ENCODE measurements at places on chromosomes 2 and 18. TPM values are rescaled to one million over a fixed set of nuclear protein-coding genes. Genes with fewer than 3 reads are reported as not detected.

DNA sequence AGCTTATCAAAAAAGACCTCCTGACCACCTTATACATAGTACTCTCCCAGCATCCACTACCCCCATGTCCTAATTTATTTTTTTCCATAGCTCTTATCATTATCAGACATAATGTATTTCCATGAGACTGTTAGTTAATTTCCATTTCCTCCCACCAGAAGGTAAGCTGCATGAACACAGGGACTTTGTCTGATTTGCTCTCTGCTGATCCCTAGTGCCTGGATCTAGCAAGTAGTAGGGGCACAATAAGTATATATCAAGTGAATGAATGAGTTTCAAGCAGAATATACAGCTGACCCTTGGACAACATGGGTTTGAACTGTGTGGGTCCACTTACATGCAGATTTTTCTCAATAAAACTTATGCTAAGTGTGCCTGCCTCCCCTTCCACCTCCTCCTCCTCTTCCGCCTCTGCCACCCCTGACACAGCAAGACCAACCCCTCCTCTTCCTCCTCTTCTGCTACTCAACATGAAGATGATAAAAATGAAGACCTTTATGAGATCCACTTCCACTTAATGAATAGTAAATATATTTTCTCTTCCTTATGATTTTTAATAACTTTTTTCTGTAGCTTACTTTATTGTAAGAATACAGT lies 53.8 kb downstream of the CTAGE1 start:
- DNase-seq = peak; percentile 42

EVX2 gene
- not detected for total RNA-seq

ALPP gene
- not detected for total RNA-seq

DNA sequence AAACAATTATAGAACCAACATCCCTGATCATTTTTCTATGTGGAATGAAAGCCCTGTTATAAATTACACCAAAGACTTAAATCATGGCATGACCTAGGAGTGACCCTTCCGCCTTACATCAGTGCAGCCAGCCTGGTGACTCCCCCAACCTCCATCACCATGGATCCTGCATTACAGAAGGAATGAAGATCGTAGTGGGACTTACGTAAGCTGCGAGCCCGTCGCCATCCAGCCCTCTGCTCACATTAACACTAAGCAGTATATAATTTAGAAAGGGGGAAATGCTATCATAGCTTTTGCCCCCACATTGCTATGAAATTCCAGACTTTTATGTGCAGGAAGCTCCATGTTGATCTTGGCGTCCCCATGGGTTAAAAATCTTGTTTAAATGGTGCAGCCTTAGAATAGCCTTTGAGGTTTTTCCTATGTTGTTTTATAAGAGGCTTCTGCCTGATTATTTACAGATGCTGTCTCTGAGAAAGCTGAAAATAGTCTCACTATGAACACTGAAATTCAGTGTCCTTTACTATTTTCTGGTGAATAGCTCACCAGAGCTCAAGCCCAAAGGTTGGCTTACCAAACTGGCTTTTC lies 76.3 kb downstream of the COLEC12 start:
- no peak for DNase-seq

DNA sequence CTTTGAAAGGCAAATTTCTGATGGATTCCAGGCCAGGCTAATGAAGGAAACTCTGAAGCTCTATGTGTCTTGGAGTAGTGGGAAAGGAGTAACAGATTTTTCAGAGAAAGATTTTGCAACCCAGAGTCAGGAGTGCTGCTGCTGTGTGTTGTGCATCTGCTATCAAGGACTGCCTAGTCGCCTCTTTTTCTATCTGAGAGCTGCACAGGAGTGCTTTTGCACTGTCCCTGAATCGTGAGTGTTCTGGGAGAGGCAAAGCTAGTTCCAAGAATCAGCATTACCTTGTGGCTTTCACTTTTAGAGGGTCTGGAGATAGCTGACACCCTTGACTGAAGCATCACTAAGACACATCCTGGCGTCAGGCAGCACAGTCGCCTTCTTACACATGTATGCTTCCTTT lies 336.4 kb downstream of the PARD3B start:
- no peak for DNase-seq

TNFRSF11A gene
- total RNA-seq = 1.4 TPM

DNA sequence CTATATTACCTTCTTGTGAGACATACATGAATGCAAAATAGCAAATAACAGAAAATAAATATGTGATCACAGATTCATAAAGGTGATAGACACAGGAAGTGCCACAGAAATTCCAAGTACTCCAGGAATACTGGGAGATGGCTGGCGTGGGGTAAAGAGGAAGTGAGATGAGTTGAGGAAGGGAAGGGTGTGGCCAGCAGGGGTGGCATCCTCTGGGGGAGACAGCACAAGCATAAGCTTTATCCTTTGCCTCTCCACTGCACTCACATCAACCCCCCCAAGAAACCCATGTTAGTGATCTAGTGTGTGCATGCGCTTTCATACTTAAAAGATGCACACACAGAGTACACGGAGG lies 94.8 kb upstream of the B3GNT7 start:
- no peak for DNase-seq

KLF11 gene
- 16.2 TPM for total RNA-seq

DNA sequence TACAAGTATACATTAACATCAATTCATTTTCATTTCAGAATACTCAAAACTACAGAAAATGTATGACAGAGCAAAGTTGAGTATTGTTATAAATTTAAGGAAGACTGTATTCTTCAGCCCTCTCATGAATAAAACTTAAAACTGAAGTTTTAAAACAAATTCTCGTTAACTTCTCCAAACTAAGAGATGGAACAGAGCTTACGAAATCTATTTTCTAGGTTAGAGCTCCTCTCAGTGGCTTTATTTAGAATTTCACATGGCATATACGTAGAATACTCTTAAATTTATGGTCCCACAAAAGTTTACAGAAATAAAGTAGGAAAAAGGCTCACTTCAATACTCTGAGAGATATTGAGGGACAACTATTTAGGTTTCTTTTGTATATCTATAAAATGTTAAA lies 612.1 kb downstream of the KCNJ3 start:
- DNase-seq = peak; percentile 41

DNA sequence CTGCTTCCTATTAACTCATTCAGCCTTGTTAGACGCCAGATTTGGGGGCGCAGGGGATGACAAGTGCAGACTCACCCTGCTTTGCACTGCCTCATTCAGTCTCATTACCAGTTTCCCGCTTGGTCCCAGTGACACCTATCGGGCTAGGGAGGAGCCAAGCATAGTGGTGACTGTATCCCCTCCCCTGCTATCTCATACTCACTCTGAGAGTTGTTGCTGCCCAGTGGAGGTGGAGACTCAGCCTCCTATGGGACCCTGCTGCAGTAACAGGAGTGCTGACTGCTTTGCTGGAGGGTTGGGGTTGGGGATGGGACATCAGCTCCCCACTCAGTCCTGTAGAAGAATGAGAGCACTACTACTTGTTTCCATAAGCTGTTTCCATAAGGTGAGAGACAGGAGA lies 21.3 kb upstream of the PIK3C3 start:
- DNase-seq = no peak

ITGA4 gene
- total RNA-seq = 7.7 TPM

- DNase-seq = peak; percentile 1
These were observed 86.7 kb upstream of the TMEM18 start for GRCh38 chr2:763766-764525.

REG3A gene
- not detected for total RNA-seq

- peak; percentile 41 for DNase-seq
These were observed 815 bp downstream of the GMCL1 start for GRCh38 chr2:69830045-69830905.

EGR4 gene
- total RNA-seq = not detected

G6PC2 gene
- total RNA-seq = not detected

GRCh38 chr2:20624156-20624883 lies 26.6 kb downstream of the HS1BP3 start:
- DNase-seq = no peak

- no peak for DNase-seq
These were observed 126.4 kb downstream of the TXNL1 start for GRCh38 chr18:56511996-56512395.

SUCLG1 gene
- 70.1 TPM for total RNA-seq

GRCh38 chr2:200099256-200099655 lies 143.9 kb downstream of the MAIP1 start:
- DNase-seq = no peak

DNA sequence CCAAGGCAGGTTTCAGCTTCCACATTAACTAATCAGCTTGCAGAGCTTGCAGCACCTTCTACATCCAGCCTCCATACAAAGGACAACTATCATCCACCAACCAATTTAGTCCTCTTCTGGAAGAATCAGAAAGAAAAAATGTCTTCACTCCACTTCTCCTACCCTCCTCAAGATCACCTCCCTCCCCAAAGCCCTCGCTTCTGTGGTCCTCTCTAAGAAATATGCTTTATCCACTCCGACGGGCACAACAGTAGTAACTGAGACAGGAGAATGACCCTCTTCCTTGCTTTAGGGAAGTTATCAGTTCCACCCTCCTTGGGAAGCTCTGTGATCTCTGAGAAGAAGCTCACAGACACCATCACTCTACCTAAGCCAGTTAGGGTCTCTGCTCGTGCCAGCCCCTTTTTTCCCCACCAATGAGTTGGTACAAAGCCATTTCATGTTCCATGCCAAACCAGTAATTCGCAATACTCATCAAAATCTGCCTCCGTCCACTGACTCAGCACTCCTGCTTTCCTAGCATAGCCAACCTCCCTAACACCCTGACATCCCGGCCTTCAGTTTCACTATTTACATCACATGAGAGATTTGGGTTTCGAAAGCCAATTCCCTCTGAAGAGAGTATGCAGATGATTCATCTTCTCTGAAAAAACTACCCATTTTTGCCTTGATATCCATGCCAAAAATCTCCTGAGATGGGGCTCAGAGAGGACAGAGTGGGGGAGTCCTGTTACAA lies 114.1 kb upstream of the PKDCC start:
- DNase-seq = peak; percentile 84

DNA sequence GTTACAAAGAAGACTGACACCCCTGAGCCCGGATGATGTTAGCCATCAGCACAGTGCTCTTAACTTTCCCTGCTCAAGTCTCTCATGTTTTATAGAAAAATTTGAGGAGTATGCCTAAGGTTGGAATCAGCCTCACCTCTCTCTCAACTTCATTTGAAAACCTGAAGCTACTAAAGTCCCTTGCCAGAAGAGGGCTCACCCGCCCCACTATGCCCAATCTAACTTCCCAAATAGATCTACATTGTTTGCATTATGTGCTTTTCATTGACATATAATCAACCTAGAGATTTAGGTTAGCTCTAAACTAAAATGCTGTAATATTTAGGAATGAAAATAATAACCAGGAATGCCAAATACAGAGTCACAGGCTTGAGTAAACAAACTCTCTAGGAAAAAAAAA lies 305.4 kb downstream of the NCKAP5 start:
- no peak for DNase-seq

DNA sequence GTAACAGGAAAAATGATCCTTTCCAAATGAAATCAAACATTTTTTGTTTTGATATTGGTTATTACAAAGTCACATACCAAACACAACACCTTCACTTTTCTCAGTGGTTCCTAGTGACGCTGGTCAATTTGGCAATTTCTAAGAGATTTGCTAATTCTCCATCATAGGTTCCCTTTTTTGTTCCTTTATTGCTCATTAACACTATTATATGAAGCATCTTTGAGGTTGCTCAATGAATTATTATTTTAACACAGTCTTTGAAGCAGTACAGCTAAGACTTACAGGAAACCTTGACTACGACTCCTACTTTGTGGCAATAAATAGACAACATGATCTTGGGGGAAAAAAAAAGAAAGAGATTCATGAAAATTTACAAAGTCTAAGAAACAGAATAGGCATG lies 152.2 kb upstream of the VRK2 start:
- no peak for DNase-seq

DNA sequence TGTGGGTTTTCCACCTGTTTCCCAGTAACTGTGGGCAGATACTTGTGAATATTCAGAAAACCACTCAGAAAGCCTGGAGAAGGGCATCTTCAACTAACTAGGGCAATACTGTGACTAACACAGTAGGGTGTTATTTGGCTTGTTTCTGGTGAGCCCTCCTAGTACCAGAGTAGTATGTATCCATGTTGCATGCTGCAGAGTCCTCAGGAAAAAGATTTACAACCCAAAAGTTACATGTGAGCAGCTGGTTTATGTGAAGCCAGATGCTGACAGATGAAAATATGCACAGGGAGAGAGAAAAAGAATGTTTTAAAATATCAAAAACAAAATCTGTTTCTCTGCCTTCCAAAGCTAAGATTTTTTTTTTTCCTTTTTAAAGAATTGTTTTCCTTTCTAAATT lies 333.2 kb upstream of the UBE2E3 start:
- DNase-seq = no peak

All from renal cortical epithelial cell (primary cell).